ENCODE measurements at places on chromosomes 13 and 19. TPM values are rescaled to one million over a fixed set of nuclear protein-coding genes. Genes with fewer than 3 reads are reported as not detected.

DNA sequence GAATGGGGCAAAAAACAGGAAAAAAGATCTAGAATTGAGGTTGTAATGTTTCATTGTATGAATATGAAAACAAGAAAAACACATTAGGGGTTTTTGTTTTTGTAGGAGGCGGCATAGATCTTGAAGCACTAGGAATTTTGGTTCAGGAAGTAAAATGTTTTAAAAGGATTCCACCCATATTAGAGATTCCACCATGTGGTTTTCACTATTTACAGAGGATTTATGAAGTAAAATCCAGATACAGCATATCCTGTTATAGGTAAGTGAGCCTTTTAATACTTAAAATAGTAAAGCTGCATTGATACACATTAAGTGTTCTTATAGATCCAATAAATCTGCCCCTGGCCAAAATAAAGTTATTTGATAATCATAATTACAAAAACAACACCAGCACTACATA is 61.4 kb downstream of the MICU2 start:
- DNase-seq: no peak

DNA sequence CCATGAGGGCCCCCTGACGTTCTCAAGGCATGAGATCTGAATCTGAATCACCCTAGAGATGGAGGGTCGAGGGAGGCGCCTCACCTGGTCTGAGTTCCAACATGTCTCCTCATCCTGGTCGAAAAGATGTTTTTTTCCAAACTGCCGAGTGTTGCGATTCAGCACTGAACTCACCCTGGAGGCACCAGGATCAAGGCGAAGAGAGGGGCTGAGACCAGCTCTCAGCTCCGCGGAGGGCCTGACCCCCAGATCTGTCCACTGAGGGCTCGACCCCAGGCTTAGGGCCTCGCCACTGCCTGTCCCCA is 555 bp downstream of the NR2C2AP start:
- DNase-seq: peak; percentile 12

- peak; percentile 94 for DNase-seq
Measured at GRCh38 chr19:46661735-46662592, 982 bp upstream of the DACT3 start.

- DNase-seq: no peak
Measured at GRCh38 chr13:49258089-49258796, 10.5 kb downstream of the CDADC1 start.

DNA sequence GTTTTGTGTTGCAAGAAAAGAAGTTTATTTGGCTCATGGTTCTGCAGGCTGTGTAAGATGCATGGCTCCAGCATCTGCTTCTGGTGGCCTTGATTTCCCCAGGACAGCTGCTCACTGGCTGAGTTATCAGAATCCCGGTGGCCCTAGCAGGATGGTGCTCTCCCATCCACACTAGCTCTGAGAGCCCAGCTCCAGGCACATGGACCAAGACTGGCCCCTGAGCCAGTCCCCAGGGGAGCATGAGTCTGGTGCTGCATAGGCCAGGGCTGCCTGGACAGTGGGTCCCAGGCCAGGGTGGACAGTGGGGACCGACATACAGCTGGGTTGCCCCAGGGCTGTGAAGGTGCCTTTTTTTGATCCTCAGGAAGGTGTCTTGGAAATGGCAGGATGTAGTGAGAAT is 10.4 kb downstream of the ADGRE2 start:
- no peak for DNase-seq

- DNase-seq: no peak
Measured at GRCh38 chr19:38711726-38712153, 32.5 kb downstream of the CAPN12 start.

CTU1 gene
- total RNA-seq: 10.1 TPM

- no peak for DNase-seq
Measured at GRCh38 chr19:15540435-15540834, 32.1 kb downstream of the CYP4F22 start.

DNA sequence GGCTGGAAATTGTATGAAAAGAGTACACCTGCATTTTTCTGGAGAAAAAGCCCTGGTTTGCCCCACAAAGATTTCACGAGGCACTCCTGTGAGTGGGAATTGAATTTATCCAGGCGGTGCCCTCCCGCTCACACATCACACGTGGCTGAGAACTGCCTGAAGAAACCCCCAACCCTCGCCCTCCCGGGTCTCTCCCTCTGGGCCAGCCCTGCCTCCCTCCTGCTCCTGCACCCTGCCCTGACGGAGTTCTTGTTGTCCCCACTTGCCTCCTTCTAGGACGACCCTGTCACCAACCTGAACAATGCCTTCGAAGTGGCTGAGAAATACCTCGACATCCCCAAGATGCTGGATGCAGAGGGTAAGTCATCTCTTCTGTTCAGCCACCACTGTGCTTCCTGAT is 35.2 kb downstream of the CAPN12 start:
- no peak for DNase-seq

KCNC3 gene
- total RNA-seq: 4.3 TPM

GRCh38 chr13:101695870-101696516 is 243.5 kb downstream of the ITGBL1 start:
- DNase-seq: no peak

CAB39L gene
- 42.4 TPM for total RNA-seq

INAFM1 gene
- total RNA-seq: 7.0 TPM

DNA sequence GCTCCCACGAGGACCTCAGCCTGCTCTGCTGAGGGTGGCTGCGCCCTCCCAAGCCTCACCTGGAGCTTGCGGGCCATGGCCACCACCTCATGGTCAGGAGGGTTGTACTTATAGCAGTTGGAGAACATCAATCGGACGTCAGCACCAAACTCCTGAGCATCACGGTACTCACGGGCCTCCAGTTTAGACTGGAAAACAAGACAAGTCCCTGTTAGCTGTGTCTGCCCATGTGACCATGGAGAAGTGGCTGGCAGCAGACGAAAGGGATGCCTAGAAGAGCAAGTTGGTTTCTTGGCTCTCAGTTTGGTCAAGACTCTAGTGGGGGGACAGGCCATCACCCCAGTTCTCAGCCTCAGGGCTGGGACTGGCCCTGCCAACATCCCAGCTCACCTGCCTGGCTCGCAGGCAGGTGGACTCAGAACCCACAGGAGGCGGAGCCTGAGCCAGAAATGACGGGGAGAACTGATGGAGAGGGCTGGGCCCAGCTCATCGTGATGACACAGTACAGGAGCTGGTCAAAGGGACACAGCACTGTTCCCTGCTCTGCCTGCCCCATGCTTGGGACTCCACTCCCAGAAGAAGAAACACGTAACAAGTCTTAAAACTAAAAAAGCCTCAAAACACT is 31.2 kb upstream of the EPHX3 start:
- no peak for DNase-seq

DNA sequence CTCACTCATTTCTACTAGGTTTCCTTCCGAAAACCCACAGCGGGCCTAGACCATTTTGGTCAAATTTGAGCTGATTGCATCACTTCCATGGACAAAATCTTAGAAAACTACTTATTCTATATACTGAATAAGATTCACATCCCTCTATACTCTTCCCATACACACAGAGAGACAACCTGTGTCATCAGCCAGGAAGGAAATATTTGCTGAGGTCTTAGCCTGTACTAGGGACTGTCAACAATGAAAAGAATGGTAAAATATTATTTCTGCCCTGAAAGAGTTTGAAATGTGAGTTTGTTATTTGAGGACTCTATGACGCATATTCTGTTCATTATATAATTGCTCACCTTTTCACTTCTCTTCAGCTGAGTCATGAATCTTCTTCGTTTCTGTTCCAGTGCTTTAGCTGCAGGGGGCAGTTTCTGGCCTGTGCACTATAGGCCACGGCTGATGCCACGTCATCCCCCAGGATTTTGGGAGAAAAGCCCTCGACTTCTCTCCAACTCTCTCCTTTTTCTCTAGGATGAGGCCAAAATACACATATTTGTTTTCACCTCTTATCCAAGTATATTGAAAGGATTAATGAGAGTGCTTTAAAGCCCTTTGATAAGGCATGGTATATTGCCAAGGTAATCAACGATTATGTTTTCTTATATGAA is 47.7 kb downstream of the GSX1 start:
- DNase-seq: no peak

GRCh38 chr13:107882708-107883560 is 332.4 kb downstream of the LIG4 start:
- DNase-seq: no peak

ZNF846 gene
- 12.6 TPM for total RNA-seq

DNA sequence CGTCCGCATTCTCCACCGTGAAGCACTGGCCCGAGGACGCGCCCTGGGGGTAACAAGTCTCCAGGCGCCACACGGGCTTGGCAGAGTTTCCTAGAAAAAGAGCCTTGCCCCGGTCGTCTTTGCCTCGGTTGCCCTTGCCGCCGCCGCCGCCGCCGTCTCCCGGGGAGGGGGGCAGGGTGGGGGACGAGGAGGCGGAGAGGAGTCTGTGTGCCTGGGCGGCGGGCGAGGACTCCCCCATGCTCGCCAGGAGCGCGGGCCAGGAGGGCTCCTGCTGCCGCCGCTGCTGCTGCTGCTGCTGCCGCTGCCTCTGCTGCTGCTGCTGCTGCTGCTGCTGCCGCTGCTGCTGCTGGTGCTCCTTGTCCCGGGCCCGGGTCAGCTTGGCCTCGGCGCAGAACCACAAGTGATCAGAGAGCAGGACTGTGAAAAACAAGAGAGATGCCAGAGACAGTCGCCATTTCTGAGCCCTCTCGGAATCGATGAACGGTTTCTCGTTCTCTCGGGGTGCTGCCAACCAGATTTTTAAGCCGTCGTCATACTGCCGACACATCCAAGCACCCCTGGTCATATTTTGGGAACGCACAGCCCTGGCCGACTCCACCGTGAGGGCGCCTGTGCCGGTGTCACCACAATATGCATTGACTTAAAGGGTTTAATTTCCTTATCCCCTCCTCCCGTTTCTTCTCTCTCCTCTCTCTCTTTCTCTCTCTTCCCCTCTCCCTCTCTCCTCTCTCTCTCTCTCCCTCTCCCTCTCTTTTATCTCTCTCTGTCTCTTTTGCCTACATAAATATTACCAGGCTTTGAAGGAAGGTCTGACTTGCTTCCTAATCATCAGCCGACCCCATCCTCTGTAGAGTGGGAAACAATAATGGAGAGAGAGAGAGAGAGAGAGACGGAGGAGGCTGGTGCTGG is 349.1 kb downstream of the LIG4 start:
- peak; percentile 53 for DNase-seq

DNA sequence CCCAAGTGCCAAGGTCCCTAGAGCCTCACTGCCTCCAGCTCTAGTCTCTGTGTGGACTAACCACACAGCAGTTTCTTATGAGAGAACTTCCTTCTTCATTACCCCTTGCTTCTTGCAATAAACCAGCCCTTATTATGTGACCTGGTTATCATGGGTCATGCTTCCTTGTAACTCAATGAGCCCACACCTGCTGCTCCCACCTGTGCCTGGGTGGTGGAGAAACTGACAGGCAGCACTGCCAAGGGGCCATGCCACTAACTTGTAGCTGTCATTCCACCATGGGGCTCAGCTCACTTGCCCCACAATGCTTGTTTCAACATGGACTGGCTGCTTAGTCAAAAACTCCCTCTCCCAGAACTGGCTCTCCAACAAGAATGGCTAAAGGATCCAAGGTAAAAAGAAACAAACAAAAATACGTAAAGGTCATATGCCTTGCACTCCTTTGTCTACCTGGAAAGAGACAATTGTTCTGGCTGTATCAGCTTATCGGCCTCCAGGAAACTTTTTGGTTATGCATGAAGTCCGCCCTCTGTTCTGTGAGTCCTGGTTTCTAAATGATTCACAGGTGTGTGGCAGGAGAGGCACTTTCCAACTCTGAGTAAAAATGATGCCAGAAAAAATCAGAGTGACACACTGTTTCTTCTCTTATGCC is 446.4 kb downstream of the COG6 start:
- no peak for DNase-seq

DNA sequence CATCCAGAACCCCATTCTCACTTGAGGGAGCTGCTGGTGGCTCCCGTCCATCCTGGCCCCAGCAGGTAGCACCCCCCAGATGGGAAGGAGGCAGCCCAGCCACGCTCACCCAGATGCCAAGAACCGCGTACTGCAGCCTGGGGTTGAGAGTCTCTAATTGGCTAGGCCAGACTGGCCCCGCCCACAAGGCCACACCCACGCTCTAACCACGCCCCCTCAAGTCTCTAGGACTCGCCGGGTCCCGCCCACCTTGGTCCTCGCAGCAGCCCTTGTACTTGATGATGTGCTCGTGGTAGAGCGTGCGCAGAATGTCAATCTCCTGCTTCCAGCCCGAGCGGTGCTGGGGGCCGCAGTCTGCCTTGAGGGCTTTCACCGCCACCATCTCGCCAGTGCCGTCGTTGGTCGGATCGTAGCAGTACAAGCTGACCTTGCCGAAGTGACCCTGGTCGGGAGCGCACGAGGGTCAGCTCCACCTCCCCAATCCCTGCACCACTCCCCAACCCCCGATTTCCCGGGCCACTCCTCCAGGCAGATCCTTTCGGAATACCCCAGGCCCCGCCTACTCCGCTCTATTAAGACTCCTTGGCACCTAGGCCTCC is 14.5 kb upstream of the ICAM3 start:
- no peak for DNase-seq

- DNase-seq: no peak
Measured at GRCh38 chr19:35153701-35154524, 622 bp upstream of the FXYD5 start.

SNRPA gene
- total RNA-seq: 162 TPM

TSKS gene
- 0.49 TPM for total RNA-seq

DAND5 gene
- 0.18 TPM for total RNA-seq

TMEM255B gene
- 1.2 TPM for total RNA-seq

DNA sequence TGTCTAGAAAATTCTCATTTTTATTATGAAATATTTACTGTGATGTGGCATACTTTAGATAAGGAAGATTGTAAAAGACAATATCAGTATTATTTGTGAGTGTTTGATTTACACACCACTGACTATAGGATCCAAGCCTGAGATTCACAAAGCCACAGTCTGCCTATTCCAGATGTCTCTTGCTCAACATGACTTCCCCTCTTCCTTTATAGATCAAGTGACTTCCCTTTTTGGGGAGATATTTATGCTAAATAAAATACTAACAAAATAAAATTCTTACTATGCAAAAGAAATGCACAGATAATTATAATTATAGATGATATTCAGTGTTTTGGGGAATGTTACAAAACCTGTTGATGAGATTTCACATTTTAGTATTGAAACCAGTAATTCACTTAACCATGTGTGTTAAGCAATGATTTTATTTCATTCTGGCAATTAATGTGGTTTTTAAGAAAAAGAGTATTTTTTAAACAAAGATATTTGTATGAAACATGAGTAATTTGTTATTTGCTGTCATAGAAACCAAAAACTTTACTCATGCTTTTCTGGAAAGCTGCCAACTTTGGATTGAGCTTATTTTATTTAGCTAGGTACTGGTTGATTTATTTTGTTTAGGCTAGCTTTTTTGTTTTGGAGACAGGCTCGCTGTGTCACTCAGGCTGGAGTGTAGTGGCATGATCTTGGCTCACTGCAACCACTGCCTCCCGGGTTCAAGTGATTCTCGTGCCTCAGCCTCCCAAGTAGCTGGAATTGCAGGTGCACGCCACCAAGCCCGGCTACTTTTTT is 13.7 kb upstream of the GPR183 start:
- DNase-seq: no peak

DNA sequence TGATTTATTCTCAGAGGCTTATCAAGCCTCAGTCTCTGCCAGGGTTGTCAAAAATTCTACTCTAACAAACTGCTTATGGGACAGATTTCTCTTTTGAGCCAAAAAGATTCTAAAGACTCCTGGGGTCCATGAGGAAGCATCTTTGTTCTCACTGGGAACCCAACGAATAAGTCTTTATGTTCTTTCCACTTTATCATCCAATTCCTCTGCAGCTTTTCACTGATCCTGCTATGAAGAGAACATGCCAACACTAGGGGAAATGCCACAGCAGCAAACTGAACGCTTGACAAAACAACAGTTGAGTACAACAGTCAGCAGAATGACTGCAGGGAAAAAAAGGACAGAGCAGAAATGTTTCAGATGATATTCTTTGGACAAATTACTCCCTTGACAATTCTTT is 22.2 kb downstream of the DCLK1 start:
- no peak for DNase-seq
